GM06990 (cell line): ENCODE measurements at places on chromosomes 2 and 18.

DNA sequence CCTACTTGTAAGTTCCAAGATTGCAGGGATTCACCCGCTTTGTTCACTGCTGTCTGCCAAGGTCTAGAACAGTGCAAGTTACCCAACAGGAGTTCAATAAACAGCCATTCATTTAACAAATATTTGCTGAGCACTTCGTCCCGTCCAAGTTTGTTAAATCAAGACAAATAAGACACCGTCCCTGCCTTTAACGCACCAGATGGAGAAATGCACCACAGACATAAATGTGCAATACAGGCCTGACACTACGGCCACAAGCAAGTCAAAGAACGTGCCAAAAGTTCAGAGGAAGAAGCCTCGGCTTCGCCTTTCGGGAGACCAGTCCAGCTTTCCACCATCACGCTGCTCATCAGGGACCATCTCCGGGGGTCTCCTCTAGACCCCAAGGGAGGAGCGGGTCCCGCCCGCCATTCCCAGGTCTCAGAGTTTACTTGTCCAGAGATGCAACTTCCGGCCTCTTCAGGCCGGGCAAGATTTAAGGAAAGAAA lies 429 bp downstream of the C2orf76 start:
- no peak for DNase-seq

DNA sequence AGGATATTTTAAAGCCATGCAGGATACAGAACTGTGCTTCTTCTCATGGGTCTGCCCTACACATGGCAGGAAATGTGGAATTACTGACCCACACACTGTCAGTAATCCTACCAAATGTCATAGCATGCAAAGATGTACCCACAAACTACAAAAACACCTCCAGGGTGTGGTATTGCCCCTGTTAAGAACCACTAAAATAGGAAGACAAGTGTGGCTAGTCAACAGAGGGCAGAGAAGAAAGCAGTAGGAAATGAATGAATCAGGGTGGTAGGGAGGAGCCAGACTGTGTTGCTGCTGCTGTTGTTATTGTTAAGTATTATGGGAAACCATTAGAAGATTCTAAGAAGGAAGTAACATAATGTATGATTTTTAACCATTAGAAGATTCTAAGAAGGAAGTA lies 556.7 kb upstream of the ACVR2A start:
- DNase-seq = no peak

DNA sequence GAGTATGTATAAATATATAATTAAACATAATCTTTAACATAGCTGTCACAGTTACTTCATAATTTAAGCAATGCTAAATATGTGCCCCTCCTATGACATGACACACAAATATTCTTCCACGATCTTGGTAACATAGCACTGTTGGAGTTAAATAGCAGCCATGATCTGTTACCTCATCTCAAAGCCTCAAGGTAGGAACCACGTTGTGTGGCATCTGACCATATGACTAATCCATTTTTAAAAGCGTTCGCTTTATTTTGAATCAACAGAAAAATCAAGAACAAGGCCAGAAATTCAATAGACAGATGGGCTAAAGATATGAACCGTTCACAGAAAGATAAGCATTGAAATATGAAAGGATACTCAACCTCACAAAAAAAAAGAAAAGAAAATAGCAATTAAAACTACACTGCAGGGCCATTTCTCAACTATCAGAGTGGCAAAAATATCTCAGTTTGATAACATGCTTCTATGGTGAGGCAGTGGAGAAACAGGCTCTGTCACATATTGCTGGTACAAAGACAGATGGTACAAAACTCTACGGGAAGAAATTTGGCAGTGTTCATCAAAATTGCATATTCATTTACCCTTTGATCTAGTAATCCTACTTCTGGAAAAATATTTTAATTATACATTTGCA lies 105.9 kb downstream of the TMX3 start:
- DNase-seq = no peak

DNA sequence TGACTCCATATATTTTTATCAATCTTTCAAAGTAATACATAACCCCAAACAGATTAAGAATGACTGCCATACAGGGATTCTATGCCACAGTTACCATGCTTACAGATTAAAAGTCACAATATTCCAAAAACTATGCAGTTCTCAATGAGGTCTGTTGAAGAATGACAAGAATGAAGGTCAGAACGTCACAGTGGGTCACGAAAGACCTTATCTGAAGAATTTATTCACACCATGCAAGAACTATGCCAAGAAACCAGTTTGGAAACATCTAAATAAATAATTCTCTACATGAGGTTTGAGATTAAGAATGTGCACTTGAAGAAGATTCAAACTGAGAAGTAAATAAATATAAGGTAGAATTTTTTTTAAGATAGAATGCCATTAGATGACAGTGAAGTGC lies 253.3 kb downstream of the EXOC6B start:
- DNase-seq = no peak

DNA sequence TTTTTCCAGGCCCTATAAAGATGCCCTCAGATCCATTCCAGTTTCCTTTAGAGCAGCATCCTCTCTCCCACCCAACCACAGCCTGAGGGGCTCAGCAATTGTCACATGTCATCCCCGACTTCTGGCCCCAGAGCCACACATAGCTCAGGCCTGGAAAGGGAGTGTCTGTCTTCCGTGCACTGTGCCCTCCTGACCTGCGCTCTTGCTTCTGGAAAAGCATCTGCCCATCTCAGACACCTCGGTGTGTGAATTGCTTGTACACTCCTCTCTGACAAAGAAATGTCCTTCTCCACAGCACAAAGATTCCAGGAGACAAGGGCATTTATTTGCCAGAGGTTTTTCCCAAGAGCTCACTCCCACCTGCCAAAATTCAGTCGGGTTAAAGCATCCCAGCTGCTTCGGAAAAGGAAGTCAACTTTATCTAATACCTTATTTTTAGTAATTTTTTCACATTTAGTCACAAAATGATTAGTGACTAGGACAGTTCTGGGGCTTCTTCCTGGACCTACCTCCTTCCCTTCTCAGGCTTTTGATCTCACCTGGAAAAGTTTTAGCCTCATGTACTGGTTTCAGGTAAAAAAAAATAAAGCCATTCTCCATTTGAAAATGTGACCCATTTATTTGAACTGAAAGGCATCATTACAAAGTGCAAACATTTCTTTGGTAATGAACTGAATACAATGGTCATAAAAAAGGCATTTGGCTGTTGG lies 112.9 kb downstream of the PXDN start:
- DNase-seq = no peak

DNA sequence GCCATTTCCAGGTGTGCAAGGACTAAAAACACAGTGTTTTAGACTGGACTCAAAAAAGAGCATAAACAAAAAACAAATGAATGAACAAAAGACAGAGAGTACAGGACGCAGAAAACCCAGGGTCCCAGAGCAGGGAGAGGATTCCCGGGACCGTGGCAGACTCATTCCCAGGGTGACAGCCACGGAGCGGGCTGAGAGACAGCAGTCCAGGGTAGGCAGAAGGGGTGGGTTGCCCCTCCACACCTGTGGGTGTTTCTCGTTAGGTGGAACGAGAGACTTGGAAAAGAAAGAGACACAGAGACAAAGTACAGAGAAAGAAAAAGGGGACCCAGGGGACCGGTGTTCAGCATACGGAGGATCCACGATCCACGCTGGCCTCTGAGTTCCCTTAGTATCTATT lies 273.4 kb downstream of the EIPR1 start:
- DNase-seq = no peak

- no peak for DNase-seq
Measured at GRCh38 chr18:29301048-29301447, 1124.1 kb upstream of the CDH2 start.

DNA sequence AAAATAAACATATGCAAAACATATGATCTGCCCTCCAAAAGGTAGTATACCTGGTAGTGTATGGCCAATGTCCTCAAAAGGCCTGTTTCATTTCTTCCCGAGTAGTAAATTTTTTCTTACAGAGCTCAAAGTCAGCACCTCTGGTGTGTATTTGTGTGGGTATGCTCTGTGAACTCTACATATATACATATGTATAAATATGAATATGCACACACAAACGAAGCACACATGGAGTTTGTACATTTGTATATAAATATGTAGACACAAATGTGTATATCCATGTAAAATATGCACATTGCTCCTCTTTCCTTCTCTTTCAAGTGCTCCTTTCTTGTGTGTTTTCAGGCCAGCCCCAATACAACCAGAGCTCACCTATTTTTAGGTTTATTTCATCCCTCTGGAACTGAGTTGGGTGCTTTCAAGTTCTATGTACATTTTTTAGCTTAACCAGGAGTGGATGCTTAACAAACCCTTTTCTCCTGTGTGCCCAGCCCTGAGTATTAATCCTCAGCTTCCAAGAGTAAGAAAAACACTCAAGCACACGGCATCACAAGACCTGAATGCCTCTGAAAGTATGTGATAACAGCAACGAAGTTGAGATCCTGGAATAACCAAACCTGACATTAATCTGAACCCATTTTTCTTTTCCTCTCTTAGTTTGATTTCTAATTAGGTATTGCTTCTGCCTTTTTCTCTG lies 12.2 kb upstream of the GALNT5 start:
- no peak for DNase-seq

DNA sequence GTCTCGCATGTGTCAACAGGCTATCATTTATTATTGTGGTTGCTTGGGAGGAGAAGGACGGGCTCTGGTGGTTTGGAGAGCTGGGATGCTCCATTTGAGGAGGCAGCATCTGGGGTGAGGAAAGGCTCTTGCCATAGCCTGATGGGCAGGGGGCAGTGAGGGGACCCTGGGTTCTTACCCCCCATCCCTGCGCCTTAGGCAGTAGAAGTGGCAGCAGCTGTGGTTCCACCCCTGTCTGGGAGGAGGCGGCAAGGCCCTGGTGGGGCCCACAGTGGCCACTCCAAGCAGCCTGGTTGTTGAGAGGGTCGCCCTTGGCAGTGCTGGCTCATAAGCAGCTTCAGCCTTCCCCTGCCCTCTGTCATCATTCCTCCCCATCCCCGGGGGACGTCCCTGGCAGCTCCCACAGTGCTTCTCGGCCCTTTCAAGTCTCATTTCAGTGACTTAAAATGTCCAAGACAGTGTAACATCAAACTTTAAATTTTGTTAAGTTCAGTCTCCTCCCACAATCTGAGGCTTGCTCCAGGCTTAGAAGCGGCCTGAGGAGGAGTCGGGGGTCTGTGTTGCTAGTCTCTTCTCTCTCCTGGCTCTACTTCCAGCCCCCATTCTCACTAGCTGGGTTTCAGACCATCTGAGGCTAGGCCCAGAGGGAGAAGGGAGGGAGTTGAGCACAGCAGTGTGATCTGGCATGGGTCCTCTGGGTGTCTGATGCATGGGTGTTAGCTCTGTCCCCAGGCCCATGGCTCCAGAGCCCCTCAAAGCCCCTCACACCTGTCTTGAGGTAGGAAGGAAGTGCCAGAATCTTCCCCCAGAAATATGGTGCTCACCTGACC lies 34.9 kb upstream of the PTPN4 start:
- DNase-seq = no peak

- DNase-seq = no peak
Measured at GRCh38 chr18:57559314-57559713, 27.2 kb downstream of the FECH start.

DNA sequence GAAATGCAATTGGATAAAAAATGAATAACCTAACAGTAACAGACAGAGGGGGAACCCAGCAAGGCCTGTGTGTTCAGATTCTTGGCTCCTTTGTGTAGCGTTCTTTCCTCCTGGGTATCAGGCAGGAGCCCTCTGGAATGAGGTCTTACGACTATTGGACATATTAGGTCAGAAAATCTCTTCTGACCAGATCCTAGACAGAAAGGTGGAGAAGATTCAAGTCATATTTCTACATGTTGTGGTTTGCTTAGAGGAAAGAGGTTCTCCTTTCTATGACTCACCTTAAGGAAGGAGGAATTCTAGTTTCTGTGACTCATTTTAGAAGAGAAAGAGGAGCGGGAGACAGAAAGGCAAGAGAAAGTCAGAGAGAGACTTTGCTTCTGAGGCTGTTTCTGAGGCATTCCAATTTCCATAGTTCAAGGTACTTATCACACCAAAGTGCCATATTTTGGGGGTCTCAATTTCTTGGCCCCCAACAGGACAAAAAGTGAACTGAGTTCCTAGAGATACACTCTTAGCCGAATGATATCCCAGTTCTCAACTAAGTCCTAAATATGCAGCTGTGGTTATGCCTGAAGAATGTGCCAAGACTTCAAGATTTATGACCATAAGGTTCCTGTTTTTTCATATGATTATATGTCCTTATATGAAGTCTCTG lies 618.6 kb downstream of the ZEB2 start:
- peak; percentile 15 for DNase-seq

DNA sequence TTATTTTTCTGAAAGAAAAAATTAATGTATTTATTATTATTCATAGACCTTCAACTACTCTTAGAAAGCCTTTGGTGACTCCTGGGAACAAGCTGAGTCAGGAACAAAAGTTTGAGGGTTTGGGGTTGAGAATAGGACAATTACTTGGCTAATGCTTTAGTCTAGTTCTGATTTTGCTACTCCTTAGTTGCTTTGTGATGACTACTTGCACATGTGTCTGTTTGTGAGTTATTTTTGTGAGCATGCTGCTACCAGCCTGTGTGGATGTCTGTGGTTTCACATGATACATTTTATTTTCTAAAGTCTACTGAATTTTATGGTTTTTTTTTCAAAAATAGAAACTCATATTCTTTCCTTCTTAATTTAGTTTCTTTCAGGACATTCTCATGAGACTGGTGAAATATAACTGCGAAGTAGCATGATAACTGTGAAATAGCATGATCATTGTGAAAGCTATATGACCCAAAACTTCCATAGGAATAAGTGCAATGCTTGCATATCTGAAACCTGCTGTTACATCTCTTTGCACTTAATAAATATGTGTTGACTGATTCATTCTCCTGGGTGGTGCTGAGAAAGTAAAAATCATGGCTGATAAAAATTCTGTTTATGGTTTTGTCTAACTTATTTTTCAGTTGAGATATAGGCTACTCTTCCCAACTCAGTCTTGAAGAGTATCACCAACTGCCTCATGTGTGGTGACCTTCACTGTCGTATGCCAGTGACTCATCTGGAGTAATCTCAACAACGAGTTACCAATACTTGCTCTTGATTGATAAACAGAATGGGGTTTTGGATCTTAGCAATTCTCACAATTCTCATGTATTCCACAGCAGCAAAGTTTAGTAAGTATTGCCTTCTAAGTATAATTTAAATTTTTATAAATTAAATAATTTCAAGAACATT lies 17.9 kb upstream of the IL18R1 start:
- DNase-seq = no peak

DNA sequence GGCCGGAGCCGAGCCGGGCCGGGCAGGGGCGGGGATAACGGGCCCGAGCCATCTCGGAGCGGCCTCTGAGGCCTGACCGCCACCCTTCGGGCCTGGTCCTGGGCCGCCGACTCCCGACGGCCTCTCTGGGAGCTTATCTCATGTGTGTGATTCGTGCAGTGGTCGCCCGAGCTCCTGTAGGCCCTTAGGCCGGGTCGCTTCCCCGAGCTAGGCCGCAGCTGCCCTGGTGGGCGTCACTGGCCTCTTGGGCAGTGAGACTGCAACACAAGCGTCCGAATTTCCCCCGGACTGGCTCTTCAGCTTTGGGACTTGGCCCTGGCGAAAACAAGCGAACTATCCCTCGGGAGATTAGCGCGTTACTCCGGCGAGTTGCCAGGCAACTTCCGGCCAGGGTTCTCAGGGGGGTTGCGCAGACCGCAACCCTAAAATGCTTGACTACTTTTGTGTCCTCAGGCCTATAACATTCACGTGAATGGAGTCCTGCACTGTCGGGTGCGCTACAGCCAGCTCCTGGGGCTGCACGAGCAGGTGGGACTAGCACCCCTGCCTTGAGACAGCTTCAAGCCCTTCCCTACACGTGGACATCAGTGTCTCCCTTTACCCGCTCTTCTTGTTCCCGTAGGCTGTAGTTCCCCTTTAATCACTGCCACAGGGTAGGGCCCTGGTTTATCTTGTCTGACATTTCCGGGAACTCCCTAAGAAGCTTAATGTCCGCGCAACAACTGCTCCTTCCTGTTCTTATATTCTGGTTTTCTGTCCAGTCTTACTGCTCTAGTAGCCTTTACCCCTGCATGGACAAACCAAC lies 602 bp downstream of the SNX17 start:
- DNase-seq = peak; percentile 85
